ENCODE measurements at places on chromosomes 11 and 22.
A peak's percentile ranks its signal among the peaks of the same experiment; 100 is the strongest.

GRCh38 chr22:21693333-21693998, 27.7 kb downstream of the PPIL2 start:
- DNase-seq: no peak

DNA sequence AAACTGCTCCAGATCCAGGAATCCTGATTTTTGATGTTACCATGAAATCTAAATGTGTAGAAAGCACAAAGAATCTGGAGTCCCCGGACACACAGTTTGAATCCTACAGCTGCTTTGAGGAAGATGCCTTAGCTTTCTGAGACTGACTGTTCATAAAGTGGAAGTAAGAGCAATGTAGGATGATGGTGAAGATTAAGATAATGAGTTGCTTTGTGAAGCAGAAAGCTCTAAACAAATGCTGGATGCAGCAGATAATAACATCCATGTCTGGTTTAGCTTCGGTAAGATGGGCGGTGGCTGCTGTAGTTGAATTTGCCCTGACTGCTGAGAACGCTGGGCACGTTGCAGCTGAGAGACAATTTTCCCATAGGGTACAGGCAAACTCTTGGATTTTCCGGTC, 20.1 kb downstream of the OVOL1 start:
- DNase-seq: no peak

DNA sequence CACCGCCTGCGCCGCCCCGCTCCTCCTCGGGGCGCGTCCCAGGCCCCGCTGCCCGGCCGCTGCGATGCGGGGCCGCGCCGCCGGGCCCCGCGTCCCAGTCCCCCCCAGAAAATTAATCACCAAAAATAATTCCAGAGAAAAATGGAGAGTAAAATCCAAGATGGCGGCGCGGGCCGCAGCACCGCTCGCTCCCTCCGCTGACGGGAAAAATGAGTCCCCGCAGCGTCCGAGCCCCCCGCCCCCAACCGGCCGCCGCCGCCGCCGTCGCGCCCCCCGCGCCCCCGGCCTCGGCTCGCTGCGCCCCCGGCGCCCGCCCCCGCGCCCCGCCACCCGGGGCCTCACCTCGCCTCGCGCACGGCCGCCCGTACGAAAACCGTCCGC, at the start of gene KMT5B:
Gene KMT5B, minus strand, starts transcription at position 162 of the 381 bp plus-strand sequence. CDS start 23,220 bp downstream, outside the sequence.
- peak; percentile 48 for DNase-seq

DNA sequence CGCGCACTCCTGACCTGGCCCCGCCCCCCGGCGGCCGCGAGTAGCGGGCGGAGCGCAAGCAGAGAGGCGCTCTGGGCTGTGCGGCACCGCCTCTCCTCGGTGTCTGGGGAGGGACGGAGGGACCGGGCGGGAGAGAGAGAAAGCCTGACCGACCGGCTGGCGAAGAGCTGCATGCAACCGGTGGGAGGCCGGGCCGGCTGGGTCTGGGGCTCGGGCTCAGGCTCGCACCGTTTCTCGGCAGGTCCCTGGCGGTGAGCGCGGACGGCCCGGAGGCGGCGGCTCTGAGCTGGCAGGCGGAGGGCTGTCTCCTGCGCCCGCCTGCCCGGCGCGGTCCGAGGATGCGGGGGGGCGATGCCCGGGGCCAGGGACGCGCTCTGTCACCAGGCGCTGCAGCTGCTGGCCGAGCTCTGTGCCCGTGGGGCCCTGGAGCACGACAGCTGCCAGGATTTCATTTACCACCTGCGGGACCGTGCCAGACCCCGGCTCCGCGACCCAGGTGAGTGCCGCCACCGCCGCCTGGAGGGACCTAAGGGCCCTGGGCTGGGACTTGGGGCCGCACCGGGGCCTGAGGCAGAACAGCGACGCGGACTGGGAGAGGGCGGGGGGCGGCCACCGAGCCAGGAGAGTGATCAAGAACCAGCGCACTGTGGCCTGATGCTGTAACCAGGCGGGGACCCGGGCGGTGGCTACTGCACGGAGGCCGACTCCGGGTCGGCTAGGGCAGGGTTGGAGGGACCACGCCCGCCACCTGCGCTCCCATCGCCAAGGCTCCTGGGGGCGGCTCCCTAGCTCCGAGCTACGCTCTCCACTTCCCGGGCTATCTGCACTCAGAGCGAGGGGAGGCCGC, at the start of gene SYT9:
Gene SYT9, plus strand, starts transcription at position 69 of the 847 bp plus-strand sequence. Its CDS starts 283 bp downstream, at position 352.
- DNase-seq: peak; percentile 50

DNA sequence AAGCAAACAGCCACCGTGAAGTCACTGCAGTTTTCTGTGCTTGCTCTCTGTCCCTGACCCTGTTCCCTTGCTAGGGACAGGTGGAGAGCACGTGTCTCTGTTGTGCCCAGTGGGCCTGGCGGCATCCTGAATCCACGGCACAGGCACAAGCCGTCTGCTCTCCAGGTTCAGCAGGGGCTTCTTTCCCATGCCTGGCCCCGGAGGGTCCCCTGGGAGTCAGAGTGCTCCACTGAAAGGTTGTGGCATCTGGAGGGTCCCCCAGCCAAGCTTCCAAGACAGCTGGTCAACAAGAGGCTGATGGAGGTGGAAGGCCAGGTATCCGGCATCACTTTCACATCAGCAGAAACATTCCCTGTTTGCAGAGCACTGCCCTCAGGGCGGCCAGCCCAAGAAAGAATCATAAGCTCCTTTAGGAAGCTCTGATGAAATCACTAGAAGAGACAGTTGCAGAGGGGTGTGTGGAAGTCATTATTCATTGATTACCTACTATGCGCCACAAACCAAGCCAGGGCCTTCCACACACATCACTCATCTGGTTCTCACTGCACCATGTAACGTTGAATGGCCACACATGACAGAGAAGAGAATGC, 346.4 kb upstream of the B3GAT1 start:
- no peak for DNase-seq

GRCh38 chr11:132772703-132773545, 759.4 kb downstream of the OPCML start:
- no peak for DNase-seq

GRCh38 chr11:10490032-10490397, 35.0 kb downstream of the AMPD3 start:
- no peak for DNase-seq

DNA sequence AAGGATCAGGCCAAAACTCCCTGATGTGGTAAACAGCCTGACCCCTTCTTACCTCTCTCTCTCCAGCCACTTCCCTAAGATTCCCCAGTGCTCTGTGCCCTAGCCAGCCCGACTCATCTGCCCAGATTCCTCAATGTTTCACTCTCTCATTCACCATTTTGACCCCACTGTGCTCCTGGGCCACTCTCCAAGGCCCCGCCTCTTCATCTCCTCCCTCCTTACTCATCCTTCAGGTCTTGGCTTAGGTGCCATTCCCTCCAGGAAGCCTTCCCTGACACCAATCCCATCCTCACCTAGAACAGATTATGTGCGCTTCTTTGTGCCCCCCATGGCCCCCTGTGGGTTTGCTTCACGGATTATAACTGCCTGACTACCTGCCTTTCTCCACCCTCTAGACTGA, 13.2 kb downstream of the SLC43A3 start:
- DNase-seq: no peak

Data from GM10248 (cell line).